ENCODE measurements at places on chromosomes 3 and 15. TPM values are rescaled to one million over a fixed set of nuclear protein-coding genes. Genes with fewer than 3 reads are reported as not detected.

DNA sequence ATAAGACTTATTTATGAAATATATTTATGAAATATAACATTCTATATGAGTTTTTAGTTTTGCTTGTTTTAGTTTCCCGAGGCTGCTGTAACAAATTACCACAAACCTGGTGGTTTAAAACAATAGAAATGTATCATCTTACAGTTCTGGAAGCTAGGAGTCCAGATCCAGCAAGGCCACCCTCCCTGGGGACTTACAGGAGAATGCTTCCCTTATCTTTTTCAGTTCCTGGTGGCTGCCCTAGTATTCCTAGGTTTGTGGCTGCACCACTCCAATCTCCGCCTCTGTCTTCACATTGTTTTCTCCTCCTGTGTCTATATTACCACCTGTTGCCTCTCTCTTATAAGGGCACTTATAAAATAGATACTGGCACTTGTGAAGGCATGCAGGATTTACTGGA, 877.8 kb downstream of the TUSC7 start:
- DNase-seq: no peak

DNA sequence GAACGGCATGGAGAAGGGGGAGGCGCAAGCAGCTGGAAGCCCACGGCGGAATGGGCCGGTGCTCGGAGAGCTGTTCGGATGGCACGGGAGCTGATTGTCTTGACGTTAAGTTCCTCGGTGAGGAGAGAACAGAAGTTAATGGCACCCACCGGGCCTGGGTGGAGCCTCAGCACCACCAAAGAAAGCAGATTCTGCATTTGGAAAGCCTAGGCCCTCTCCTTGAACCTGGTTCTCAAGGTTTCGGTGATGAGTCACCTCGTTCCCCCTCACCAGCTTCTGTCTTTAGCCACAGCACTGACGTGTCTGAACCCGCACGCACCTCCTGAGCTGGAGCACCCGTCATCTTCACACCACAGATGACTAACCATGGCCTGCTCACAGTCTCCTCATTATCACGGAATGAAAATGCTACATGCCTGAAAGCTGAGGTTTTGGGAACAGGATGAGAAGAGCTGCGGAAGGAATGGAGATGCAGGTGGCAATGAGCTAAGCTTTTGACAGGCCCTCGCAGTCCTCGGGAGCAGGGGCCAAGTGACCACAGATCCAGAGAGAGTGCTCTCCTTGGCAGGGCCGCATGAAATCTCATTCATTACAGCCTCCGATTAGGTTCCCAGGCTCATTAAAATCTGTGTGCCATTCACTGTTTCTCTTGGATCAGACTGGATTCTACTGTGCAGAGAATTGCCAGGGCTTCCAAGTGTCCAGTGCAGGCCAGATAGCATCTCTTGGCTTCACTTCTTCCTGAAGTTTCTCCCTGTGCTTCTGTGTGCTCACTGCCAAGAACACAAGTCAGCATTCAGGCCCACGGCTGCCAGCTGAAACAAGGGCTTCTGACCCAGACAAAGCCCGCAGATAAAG, 96.3 kb upstream of the DLG1 start:
- peak; percentile 100 for DNase-seq

PTPRG gene
- 34.6 TPM for total RNA-seq

DNA sequence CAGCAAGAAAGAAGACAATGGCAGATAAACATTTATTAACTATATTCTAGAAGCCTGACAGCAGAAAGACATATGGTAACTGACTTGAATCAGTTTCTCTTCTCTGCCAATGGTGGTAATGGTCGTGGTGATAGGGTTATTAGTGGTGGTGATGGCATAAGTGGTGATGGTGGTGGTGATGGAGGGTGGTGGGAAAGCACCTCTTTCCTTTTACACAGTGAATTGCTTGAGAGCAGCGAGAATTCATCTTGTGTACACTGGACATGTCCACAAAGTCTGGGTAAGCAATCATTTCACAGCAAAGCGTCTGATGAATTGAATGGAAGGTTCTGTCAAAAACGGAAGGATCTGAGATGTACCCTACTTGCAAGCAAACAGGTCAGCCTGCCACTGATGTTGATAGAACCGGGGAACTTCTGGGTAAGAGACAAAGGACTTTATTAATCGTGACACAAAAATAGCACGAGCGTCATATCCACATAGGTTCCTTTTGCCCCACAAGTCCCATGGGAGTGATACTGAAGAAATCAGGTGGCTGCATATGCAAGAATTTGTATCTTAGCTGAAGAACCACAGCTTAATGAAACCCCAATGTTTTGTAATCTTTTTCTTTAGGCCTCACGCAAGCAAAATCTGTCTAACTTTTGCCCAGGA, 23.5 kb upstream of the TBC1D5 start:
- no peak for DNase-seq

DNA sequence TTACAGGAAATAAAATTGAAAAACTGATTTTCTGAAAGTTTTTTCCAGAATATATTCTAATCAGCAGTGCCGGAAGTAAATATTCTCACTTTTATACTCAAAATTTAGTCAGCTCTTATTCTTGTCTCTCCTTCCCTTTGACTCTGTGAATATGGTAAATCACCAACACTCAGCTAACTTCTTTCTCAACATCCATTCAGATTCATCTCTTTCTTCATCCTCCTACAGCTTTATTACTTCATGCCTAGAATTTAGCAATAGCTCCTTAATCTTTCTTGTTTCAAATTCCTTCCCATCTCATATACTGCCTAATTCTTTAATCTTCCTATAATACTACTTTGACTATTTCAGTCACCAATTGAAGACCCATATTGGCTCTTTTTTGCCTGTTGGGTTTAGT, 67.9 kb downstream of the FGF7 start:
- no peak for DNase-seq

- DNase-seq: peak; percentile 10
These were observed 539.1 kb upstream of the ROBO2 start for GRCh38 chr3:76500746-76501275.

XRN1 gene
- total RNA-seq: 8.5 TPM

- peak; percentile 80 for DNase-seq
These were observed 7.2 kb downstream of the PLA1A start for GRCh38 chr3:119604878-119605277.

DNA sequence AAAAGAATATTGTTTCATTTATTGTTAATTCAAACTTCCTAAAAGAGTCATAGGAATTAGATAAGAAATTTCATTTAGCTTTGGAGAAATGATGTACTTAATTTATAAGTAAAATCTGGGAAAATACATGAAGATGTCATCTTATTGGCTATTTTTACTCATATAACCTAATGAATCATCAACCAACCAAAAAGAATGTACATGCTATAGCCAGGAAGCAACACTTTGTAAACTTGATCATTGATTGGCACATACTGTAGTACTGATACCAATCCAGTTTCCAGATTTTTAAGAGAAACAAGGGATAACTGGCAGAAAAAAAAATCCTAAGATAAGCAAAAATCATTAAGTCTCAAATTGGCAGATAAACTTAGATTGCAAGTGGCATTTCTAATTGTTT, 207.9 kb upstream of the CDIN1 start:
- peak; percentile 17 for DNase-seq

All from HT1080 (cell line).